ENCODE measurements at places on chromosomes 3 and 15. TPM values are rescaled to one million over a fixed set of nuclear protein-coding genes. Genes with fewer than 3 reads are reported as not detected.

FGF12 gene
- 1.5 TPM for polyA plus RNA-seq

DNA sequence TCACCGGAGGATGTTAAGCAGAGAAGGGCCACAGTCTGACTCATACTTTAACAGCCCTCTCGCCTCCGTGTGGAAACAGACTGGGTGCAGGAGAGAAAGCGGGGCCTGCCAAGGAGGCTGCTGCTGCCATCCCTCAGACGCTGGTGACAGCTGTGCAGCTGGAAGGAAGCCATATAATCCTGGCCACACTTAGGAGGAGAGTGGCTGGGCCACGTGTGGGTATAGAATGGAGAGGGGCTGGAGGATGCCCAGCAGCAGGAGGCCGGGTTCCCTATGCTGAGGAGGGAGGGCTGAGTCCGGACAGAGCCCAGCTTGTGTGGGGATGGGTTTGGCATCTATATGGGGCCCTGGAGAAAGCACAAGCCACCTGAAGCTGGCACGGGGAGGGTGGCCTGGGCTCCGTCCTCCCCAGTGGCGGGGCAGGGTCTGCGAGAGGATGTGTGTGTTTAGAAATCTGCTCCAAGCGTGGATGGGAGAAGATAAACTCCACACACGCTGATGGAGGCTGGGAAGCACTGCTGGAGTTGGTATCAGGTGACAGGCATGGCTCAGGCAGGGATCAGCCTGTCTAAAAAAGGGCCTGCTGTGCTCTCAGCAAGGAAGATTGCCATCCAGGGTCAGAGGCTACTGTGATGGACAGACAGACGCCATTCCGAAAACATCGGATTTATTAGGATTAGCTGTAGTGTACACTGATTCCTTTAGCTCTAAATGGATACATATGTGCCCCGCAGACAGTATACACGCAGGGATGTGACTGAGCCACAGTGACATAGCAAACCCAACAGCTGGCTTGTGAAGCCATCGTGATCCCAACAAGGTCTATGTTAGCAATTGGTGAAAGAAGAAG lies 15.9 kb downstream of the ABTB1 start:
- DNase-seq: peak; percentile 34

- DNase-seq: no peak
Observed at GRCh38 chr3:59266551-59266950, 216.7 kb upstream of the CFAP20DC start.

DNA sequence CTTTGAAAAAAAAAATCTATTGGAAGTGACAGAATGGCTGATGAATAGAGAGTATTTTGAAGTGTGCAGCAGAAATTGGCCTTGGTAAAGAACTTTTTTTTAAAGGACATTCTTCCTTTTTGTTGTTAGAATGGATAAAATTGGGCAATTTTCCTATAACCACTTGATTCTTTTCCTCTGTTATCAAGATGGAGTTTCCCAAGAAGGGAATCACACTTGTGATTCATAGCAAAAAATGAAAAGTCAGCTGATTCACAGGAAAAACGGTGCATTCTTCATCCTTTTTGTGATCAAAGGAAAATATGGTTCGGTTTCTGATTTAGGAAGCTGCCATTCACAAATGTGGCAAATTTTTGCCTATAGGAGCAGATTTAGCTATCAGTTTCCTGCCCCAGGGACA lies 486.8 kb downstream of the GBE1 start:
- peak; percentile 50 for DNase-seq

GRCh38 chr3:187677604-187678003 lies 7.4 kb upstream of the SST start:
- DNase-seq: no peak

C3orf20 gene
- polyA plus RNA-seq: not detected

DNA sequence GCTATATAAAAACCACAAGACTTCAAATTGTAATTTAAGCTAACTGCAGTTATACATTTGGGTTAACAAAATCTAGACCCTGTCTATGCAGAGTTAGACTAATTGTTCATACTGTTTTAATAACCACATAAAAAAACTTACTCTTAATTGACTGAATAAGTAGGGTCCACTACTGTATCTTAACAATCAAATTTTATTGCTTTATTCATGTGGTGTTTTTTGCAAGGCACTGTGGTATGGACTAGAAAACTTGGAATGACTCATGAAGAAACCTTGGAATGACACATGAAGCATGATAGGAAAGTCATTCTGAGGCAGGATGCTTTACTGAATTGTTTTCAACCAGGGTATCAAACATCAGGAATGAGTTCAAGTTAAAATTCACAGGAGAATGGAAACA lies 2.3 kb downstream of the SERP1 start:
- no peak for DNase-seq

- DNase-seq: no peak
Observed at GRCh38 chr15:39510001-39510701, 70.7 kb upstream of the THBS1 start.

ACKR4 gene
- polyA plus RNA-seq: not detected

DNA sequence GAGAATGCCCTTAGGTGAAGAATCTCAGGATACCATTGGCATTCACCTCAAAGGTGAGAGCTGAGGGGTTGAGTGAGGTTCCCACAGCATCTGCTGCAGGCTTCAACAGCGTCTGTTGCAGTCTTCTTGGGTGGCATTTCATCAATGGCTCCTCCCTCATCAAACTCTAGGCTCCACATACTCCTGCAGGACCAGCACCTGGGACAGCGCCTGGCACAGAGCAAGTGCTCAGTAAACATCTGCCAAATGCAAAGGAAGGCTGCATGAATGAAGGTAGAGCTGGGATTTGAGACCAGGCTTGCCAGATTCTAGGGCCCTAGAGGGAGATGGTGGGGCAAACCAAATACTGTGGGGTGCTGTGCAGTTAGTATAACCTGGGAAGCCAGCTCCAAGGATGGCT lies 9.6 kb downstream of the TRH start:
- DNase-seq: peak; percentile 25

DNA sequence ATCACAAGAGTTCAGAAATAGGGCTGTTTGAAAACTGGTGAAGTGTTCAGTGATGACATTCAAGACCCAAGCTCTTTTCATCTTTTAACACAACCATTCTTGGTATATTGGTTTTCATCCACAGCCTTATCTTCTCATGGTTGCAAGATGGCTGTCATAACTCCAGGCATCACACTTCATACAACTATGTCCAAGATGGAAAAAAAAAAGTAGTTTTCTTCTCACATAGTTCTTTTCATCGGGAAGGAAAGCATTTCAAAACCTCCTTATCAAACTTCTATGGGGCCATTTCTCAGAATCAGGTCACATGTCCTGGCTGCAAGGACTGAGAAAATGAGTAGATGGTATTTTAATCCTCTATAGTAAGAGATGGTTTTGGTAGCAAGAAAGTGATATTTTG lies 21.1 kb upstream of the MFSD1 start:
- peak; percentile 62 for DNase-seq

- DNase-seq: no peak
Observed at GRCh38 chr15:39553947-39554693, 26.8 kb upstream of the THBS1 start.

GRCh38 chr3:195460091-195460713 lies 17.4 kb upstream of the ACAP2 start:
- peak; percentile 27 for DNase-seq

GRCh38 chr15:69794645-69795469 lies 302.9 kb downstream of the TLE3 start:
- peak; percentile 34 for DNase-seq

- no peak for DNase-seq
Observed at GRCh38 chr3:14880447-14881106, 61.8 kb downstream of the FGD5 start.

CLDN16 gene
- not detected for polyA plus RNA-seq

RASL12 gene
- 28.4 TPM for polyA plus RNA-seq

Data from cardiac muscle cell (in vitro differentiated cells and primary cell).